Adipose tissue (tissue), 3 donors: ENCODE measurements at places on chromosomes 3 and 15. TPM values are rescaled to one million over a fixed set of nuclear protein-coding genes. Genes with fewer than 3 reads are reported as not detected.

TP63 gene
- 0.22 TPM for polyA plus RNA-seq

COMMD4 gene
- polyA plus RNA-seq, result 84.6 TPM

P4HTM gene
- 11.7 TPM for polyA plus RNA-seq

SPATA12 gene
- not detected for polyA plus RNA-seq

SH3GL3 gene
- polyA plus RNA-seq, result not detected

C3orf62 gene
- 1.9 TPM for polyA plus RNA-seq

CPOX gene
- 7.2 TPM for polyA plus RNA-seq
